ENCODE measurements at places on chromosomes 3 and 15. TPM values are rescaled to one million over a fixed set of nuclear protein-coding genes. Genes with fewer than 3 reads are reported as not detected.

DNA sequence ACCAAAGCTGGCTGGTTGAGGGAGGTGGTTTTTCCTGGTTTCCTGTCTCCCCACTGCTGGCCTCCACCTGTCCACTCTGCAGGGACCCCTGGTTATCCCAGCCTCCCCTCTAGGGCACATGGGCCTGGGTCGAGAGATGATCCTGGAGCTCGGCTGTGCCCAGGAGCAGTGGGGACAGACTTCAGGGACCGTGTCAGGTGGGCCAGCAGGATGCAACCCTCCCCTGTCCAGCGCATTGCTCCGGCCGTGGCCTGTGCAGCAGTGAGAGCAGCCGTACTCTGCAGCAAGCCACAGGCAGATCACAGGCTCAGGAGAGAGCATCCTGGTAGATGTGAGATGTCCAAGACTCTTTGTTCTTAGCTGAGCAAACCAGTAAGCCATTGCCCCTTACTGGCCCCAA lies 92.5 kb upstream of the RPL32 start:
- DNase-seq, result no peak

DNA sequence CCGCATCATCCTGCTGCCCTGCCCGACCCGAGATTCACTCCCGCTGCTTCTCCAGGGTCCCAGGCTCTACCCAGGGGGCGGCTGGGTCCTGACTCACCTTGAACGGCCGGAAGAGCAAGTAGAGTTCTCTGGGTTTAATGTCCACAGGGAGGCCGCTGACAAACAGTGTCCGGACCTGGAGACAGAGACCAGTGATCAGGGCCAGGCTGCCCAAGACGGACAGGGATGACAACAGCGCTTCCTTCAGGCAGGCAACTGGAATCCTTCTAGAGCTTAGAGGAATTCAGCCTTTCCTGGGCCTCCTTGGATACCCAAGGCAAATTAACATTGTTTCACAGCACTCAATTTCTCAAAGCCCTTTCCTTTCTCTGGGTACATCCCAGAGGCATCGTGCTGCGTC lies 23.9 kb downstream of the RBPMS2 start:
- DNase-seq, result no peak

DNA sequence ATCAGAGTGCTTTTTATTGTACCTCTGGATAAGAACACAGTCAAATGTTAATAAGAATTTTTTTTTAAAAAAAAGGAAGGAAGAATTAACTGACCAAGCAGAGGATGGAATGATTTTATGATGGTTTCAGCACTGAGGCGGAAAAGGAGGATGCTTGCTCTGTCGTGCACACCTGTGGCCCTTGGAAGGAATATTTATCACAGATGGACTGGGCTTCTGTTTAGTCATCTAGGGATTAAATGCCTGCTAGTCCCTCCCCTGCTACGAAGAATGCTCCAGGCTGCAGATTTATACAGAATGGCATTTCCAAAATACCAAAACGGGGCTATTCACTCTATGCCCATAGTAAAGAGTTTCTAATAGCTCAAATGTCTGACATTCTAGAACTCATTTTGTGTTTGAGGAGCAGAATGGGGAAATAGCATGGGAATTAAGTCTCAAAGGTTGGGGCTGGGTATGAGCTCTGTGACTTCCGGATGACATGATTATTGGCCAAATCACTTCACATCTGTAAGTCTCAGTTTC lies 92.8 kb upstream of the BCL6 start:
- no peak for DNase-seq

- no peak for DNase-seq
Observed at GRCh38 chr15:90291679-90292356, 26.3 kb downstream of the NGRN start.

Gene AQR
- 40.9 TPM for total RNA-seq

- DNase-seq, result no peak
Observed at GRCh38 chr15:73249499-73249898, 119.3 kb downstream of the HCN4 start.

DNA sequence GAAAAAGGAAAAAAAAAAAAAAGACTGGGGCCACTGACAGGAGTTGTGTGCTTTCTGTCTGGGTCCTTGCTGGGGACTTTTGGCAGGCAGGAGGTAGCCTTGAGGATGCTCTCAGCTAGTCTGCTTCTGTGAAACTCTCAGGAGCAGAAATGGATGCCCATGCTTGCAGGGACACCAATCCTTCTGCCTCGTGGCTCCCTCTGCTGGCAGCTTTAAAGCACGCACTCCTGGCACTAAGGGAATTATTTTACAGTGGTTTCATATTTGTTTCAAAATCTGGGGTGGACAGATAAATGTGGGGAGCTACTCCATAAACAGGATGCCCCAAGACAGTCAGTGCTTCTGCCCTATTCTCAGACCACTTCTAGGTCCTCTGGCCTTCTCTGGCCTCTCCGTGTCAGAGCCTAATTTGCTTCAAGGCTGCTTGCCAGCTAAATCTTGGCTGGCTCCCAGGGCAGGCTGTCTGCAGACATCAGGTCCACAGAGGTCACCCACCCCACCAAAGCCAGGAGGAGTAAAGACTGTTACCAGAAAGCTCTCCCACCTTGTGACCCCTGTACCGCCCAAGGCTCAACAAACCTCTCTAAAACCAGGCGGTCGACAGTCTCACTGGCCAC lies 17.1 kb downstream of the TRAIP start:
- DNase-seq, result no peak

- DNase-seq, result no peak
Observed at GRCh38 chr3:112560721-112561483, 860 bp downstream of the ATG3 start.

Gene NR2E3
- not detected for total RNA-seq

Gene DTX3L
- 30.4 TPM for total RNA-seq

GRCh38 chr3:187377842-187378241 lies 9.7 kb downstream of the RTP4 start:
- DNase-seq, result no peak

Gene HES1
- total RNA-seq, result not detected

Gene ROPN1
- not detected for total RNA-seq

Gene PDZRN3
- total RNA-seq, result not detected

DNA sequence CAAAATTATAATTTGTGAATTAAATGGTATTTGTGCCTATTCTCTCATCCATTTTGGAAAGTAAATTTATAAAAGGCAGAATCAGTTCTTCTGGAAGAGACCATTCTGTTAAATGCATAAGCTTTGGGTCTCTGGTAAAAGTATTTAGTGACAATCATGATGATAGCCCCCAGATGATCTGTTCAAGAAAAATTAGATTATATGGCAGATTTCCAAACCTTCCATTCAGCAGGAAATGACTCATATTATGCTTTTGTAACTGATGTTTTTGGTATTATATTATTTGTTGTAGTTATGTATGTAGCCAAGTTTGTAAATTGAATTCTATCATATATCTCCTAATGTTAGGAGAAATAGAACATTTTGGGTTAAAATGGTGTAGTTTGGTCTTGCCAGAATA lies 340.8 kb upstream of the DPH6 start:
- no peak for DNase-seq

Gene NME9
- total RNA-seq, result not detected

Gene DUOXA2
- not detected for total RNA-seq

GRCh38 chr3:13045904-13046568 lies 27.2 kb downstream of the IQSEC1 start:
- no peak for DNase-seq

GRCh38 chr3:138440121-138440521 lies 5.7 kb downstream of the ESYT3 start:
- no peak for DNase-seq

DNA sequence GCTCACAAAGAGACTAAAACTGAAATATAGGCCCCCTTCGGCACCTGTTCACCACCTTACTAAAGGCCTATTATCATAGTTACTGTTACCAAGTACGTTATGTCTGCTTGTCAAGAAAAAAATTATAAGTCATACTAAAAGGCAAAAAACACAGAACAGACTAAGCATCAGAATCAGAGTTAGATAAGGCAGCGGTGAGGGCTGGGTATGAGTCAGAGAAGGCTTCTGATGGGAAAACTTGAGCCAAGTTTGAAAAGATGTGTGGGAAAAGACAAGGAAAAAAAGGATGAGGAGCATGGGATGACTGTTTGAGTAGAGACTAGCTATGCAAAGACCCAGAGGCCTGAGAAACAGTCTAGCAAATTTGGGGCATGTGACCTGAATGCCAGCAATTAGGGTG lies 387.2 kb upstream of the SGO1 start:
- DNase-seq, result no peak

DNA sequence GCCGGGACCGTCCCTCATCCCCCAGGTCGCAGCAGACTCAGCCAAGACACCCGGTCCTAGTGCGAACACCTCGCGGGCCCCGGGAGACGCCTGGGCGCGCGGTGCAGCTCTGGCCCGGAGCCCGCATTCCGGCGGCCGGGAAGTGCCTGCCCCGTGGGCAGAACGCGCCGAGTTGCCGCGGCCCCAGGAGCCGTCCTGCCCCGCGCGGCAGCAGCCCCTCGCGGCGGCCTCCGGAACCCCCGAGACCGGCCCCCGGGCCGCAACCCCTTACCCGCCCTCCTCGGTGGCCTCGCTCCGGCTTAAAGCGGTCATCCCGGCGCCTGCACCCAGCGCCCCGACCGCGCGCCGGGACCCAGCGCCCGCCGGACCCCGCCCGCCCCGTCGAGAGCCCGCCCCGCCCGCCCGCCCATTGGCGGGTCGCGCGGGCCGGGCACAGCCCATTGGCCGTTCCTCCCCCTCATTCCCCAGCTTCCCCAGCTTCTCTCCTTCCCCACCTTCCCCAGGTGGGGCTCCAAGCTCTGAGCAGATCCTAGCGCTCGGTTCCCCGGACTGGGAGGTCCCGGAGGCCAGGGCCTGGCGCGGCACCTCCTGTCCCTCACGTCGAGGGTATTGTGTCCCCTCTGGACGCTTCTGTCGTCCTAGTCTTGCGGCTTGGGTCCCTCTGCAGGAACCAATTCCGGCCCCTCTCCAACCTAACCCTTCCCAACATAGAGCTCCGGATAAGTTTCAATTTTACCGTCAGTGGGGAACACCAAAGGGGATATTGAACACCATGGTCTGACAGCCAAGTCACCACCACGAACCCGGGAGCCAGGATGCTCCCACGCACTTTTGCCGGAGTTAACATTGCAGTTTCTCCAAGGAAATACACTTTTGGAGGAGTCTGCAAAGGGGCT lies at the start of gene GRAMD2A:
TSS of gene GRAMD2A (minus strand) at position 328 of the 896 bp plus-strand sequence.
- DNase-seq, result no peak

GRCh38 chr3:11136116-11136515 lies 18.2 kb upstream of the HRH1 start:
- DNase-seq, result no peak

- no peak for DNase-seq
Observed at GRCh38 chr15:71118881-71119632, 3.8 kb downstream of the THSD4 start.

- DNase-seq, result no peak
Observed at GRCh38 chr15:89888214-89888804, 5.5 kb downstream of the AP3S2 start.

Gene SEMA3G
- 0.20 TPM for total RNA-seq

GRCh38 chr3:2597615-2598014 lies 498.9 kb downstream of the CNTN4 start:
- DNase-seq, result no peak

DNA sequence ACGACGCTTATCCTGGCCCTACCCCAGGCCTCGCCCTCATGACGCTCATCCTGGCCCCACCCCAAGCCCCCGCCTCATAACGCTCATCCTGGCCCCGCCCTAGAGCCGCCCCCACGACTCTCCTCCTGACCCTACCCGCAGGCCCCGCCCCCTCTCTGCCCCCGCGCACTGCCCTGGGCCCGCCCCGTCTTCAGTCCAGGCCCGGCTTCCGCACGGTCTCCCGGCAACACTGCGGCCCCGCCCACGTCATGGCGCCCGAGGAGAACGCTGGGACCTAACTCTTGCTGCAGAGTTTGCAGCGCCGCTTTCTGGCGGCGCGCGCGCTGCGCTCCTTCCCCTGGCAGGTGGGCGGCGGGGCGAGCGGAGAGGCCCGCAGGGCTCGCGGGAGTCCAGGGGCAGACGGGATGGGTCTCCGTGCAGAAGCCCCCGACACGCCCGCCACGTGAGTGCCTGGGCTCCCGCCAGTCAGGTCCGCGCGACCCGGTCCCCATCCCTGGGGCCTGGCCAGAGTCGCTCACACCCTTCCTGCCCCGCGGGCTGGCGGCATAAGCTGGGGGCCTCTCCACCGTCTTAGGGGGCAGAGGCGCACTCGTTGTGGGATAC lies 52.5 kb upstream of the ROPN1B start:
- DNase-seq, result peak; percentile 95

- DNase-seq, result no peak
Observed at GRCh38 chr15:94174399-94174802, 57.0 kb upstream of the MCTP2 start.

- no peak for DNase-seq
Observed at GRCh38 chr3:184129012-184129411, 6.1 kb upstream of the EIF2B5 start.

DNA sequence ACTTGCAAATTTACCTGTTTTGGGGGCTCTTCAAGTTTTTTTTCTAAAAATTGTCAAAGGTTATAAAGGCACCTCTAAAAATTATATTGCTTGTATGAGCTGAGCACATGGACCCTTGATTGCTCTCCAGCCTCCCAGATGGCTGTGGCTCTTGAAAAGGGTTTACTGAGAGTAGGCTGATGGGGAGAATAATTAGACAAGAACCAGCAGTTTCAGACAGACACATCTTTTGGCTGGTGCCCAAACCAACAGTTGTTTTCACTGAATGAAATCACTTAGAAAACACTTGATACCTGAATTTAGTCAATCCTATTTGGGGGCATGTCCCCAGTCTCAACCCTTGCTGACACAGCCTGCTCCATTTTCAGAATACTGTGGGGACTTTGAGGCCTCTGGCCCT lies 217.6 kb downstream of the KBTBD8 start:
- no peak for DNase-seq

Gene CHRNA3
- total RNA-seq, result not detected

- no peak for DNase-seq
Observed at GRCh38 chr3:9746330-9746729, 3.4 kb upstream of the OGG1 start.

- no peak for DNase-seq
Observed at GRCh38 chr15:59292442-59293151, 80.1 kb downstream of the MYO1E start.

Gene C2CD4A
- 0.20 TPM for total RNA-seq

- DNase-seq, result no peak
Observed at GRCh38 chr3:141575879-141576743, 89.3 kb downstream of the RASA2 start.

- DNase-seq, result no peak
Observed at GRCh38 chr3:24264748-24265158, 229.9 kb downstream of the THRB start.

DNA sequence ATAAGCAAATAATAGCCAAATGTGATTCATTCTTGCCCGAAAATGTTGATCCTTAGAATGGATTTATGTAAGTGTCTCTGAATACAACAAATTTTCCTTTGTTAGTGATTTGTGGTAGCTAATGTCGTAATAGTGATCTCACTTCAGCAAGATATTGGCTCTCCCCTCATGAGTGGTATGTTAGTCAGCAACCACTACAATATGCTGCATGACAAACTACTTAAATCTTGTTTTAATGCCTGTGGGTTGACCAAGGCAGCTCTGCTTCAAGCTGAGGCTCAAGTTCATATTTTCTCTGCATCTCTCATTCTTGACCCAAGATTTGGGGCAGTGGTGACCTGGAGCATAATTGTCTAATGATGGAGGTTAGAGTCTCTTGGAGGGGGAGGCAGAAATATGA lies 49.8 kb upstream of the GALNT15 start:
- DNase-seq, result no peak
